ENCODE measurements at places on chromosomes 4 and X. TPM values are rescaled to one million over a fixed set of nuclear protein-coding genes. Genes with fewer than 3 reads are reported as not detected.

DNA sequence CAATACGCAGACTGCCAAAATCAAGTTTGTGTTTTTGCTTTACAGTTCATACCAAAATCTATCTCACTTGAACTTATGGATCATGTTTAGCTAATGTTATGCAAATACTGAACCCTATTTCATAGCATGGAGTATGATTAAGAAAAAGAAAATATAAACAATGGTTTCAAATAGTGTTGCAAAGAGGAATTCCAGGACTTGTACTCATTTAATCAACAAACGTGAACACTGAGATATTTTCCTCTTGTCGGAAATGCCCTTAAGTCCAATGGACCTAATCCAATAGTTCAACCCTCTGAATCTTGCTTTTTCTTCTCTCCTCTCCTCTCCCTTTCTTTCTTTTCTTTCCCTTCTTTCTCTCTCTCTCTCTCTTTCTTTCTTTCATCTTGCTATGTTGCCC, 30.8 kb downstream of the RASL11B start:
- DNase-seq = no peak

The PCDH10 gene
- total RNA-seq = 1.7 TPM

The P2RY4 gene
- 0.27 TPM for total RNA-seq

GRCh38 chrX:106734827-106735226, 8.3 kb downstream of the RNF128 start:
- no peak for DNase-seq

- DNase-seq = no peak
Measured at GRCh38 chrX:43582540-43582913, 73.6 kb upstream of the MAOA start.

GRCh38 chr4:157702831-157703230, 470.0 kb downstream of the GASK1B start:
- DNase-seq = no peak

DNA sequence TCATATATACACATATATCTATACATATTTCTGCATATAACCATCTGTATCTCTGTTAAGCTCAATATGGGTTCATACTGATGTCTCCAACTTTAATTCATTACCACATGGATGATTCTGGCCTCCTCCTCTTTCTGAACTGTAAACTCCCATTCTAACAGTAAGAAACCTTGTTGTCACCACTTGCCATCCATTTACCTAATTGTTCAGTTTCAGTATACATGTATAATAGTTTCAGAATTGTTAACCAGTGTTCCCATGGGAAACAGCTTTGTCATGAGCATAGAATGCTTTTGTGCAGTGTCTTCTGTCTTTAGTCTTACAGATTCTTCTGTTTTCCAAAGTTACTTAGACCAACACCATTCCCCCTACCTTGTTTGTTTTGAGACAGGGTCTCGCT, 35.9 kb downstream of the SLC9A6 start:
- no peak for DNase-seq

- DNase-seq = peak; percentile 11
Measured at GRCh38 chr4:30920043-30920442, 199.9 kb downstream of the PCDH7 start.

All from glutamatergic neuron (in vitro differentiated cells).